Hippocampal formation (tissue), 2 donors: ENCODE measurements at places on chromosomes 2 and 18.

GRCh38 chr2:168426861-168427260 lies 29.2 kb upstream of the CERS6 start:
- DNase-seq, result no peak

DNA sequence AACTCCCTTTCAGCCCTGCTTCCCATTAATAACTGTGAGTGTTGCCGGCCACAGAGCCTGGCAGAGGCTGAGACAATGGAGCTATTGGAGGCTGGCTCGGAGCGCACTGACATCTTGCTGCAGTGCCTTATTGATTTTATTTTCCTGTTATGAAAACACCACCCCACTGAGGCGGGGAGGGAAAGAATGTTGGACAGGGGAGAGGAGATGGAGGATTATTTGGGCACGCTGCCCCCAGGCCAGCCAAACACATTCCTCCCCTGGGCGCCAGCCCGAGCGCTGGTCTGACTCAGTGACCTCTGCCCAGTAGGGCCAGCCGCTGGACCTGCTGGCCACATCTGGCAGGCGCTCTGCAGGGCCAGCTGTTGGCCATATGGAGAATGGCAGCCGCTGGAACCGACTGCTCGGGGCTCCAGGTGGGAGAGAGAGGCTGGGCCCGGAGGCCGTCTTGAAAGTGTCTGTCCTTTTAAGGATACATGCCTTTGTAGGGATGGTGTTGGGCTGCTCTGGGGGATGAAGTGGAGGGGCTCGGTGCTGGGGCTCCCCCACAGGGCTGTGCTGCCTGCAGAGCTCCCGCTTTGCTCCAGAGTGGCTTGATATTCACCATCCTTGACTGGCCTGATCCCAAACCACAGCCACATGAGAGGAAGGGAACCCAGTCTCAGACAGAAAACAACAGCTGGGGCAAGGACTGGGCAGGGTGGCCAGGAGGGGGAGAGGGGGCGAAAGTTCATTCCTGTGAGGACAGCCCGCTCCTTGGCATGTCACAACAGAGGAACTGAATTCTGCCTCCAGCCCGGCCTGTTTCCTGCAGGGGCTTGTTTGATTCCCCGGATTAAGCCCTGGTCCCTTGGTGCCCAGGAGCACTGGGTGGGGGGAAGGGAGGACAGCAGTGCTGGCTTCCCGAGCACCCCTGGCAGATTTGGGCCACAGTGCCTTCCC lies 179.0 kb downstream of the KLHL29 start:
- peak; percentile 65 for DNase-seq

DNA sequence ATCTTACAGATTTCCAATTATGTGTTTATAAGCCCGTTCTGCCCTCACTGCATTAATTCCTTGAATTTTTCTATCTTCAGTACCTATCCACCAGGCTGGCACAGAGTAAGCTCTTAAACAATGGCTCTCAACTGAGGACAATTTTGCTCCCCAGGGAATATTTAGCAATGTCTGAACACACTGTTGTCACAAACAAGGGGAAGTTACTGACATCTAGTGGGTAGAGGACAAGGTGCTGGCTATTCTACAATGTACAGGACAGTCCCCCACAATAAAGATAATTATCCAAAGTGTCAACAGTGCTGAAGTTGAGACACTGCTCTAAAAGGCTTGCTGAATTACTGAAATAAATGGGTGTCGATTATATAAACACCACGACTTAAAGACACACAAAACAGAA lies 5.0 kb downstream of the NDUFS1 start:
- DNase-seq, result no peak

DNA sequence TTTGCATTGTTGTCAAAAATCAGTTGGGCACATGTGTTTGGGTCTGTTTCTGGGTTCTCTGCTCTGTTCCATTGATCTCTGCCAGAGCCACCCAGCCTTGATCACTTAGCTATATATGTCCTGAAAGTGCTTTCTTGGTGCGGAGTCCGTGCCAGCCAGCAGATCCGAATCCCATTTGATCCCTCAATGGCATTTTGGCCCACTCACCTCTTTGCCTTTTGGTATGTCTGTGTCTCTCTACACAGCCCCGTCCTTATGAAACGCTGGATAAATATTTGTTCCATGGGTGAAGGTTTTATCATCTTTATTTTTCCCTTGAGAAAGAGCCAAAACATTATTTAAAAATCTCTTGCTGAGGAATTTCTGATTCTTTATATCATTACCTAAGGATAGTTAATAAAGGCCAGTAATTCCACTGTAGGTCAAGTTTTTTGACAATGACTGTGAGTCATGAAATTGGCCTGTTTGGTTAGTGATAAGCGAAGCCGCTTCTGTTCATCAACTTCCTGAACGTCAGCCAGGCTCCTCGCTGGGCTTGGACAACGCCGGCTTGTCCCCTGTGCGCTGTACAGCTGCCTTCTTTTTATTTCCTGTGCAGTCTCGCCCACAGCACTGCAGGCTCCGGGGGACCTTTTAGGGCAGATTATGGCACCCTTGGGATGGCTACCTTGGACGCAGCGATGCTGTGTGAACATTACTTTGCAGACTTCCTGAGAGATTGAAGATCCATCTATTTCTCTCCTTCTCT lies 24.9 kb downstream of the MTCL1 start:
- DNase-seq, result no peak

GRCh38 chr2:207802650-207803049 lies 32.9 kb upstream of the FZD5 start:
- DNase-seq, result no peak

- no peak for DNase-seq
Measured at GRCh38 chr2:39217192-39217550, 26.6 kb downstream of the CDKL4 start.

DNA sequence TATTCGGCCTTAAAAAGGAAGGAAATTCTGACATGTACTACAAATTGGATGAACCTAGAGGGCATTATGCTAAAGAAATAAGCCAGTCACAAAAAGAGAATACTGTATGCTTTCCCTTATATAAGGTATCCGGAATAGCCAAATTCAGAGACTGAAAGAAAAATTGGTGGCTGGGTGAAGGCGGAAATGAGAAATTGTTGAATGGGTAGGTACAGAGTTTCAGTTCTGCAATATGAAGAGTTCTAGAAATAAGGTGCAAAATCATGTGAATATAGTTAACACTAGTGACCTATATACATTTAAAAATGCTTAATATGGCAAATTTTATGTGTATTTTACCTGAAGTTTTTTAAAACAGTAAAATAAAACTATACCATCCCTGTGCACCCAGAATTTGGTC lies 43.1 kb downstream of the RMP24 start:
- no peak for DNase-seq

DNA sequence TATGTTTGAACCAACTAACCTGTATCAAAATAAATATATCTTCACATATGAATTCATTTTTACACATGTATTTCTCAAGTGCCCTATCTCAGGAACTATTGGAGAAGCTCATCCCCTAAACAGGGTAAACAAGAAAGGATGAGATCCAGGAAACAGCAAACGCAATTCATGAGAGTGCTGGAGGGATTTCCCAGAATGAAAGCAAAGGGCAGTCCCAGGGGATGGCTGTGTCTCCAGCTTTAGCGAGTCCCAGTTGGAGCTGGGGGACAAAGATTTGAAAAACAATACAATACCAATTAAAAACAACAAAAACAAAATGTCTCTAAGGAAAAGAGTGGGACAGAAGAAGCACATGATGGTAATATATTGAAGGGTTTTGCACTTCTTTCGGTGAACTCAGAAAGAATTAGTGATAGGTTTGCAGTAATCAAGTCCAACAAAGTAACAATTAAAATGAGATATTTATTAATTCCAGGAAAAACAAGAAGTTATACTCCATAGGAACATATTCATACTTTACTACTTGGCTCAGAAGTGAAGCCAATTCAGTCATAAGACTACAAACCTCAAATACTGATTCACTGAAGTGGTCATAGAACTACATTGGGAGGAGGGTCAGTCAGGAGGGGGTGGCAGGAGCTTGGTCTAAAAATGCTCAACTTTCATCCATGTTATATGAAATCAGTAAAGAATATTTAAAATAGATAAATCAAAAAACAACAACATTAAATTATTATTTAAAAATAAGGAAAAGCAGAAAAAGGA lies 73.1 kb upstream of the PDE1A start:
- DNase-seq, result no peak

DNA sequence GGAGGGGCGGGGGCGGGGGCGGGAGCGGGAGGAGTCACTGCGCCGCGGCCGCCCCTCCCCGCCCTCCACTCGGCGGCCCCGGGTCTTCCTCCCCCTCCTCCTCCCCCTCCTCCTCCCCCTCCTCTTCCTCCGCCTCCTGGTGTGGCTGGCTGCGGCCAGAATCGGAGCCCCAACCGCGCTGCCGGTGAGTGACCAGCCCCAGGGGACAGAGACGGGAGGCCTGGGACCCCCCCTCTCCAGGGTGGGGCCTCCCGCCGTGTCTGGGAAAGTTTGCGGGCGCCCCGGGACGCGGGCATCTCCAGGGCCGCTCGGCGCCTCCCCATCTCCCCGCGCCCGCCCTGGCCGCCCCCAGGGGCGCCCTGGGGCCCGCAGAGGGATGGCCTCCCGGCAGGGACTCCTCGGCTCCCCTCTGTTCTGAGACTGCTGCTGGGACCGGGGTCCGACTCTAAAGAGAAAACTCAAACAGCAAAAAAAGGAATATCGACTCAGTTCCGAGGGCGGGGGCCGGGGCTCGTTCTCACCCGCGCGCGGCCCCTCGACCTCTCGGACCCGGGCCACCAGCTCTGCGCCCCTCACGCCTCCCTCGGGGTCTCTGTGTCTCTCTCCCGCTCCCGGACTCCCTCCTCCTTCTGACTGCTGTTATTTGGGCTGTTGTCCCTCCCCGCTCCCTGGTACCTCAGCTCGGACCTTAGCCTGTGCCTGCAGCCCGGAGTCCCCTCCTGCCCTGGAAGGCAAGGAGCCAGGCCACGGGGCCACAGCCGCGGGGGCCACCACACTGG lies at the start of gene STON1:
TSS of gene STON1 (plus strand) at position 122 of the 779 bp plus-strand sequence. CDS start 50,480 bp downstream, outside the sequence.
- DNase-seq, result no peak

DNA sequence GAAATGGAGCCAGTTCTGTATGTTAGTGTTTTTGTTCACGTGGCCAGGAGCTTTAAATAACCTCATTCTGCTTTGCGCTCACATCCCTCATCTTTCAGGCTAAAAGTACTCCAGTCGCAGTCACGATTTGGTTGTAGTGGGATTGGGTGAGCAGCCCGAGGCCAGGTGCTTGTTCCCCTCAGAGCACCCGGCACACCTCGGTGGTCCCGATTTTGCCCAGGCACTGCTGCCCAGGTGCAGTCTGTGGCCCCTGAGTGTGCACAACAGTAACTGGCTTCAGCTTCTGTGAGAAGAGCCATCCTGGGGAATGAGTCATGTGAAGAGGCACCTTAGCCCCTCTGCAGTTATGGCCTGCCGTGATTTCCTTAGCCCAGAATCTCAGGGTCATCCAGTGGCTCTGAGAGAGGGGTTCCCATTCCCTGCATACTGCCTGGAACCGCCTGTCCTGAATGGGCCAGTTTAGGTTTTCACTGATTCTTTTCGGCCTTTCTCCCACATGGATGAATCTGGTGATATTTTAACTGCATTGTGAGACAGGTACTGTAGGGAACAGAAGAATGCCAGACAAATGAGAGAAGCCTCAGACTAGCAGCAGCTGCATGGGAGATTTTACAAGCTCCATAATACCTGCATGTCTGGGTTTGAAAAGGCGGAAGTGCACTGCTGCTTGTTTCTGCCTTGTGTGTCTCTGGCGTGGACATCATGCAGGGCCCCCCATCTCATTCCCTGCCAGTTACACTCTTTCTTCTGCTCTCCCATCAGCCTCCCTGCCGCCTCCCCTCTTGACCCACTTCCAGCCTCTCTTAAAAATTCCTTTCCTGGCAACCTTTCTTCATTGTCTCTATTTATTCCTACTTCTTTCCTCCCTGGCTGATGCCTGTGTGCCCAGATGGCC lies 33.5 kb downstream of the IMPA2 start:
- DNase-seq, result no peak

GRCh38 chr2:108614659-108615058 lies 80.4 kb downstream of the LIMS1 start:
- no peak for DNase-seq

- no peak for DNase-seq
Measured at GRCh38 chr2:111634050-111634794, 249.8 kb downstream of the ANAPC1 start.

DNA sequence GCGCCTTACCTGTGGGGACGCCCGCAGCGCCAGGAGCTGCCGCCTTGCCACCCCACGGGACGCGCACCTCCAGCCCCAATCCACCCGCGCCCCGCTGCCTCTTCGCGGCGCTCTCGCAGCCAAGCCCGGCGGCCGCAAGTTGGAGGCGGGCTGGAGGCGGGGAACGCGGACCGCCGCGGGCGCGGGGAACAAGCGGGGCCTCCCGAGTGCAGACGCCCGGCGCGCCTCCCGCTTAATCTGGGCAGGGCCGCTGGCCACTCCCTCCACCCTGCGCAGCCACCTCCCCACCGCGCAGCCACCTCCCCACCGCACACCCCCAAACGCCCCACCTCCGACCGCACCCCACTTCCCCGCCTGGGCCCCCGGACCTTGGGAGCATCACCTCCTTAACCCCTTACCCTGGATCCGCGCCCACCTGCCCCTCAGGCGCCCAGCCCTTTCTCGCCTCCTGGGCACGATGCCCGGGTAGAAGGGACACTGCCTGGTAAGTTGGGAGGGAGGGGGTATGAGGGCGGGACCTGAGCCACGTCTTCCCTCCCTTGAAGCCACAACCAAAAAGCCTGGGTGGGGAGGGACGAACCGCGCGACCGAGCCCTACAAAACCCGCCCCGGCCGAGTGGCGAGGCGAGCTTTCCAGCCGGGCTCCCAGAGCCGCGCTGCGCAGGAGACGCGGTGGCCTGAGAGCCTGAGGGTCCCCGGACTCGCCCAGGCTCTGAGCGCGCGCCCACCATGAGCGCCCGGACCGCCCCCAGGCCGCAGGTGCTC lies at the start of the genes COL4A3 and COL4A4:
TSS of gene COL4A3 (plus strand) at position 627 of the 765 bp plus-strand sequence. CDS start at position 730, 103 bp downstream.
TSS of gene COL4A4 (minus strand) at position 208 of the 765 bp plus-strand sequence. CDS start 16,722 bp downstream, outside the sequence.
- no peak for DNase-seq

GRCh38 chr2:216426938-216427337 lies 14.7 kb downstream of the SMARCAL1 start:
- DNase-seq, result no peak

DNA sequence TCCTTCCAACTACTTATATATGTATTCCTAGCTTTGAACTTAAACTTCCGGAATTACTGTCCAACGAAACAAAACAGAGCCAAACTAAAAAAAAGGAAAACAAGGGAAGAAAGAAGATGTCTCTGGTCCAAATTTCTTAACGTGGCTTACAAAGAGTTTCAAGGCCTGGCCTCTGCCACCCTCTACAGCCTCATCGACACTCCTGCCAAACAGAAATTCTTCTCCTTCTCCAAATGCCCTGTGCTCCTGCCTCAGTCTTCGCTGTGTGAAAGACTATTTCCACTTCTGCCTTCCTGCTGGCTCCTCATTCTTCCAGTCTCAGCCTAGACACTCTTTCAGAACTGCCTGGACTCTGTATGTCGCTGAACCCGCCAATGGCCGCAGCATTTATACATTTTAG lies 249.2 kb downstream of the TXNL1 start:
- no peak for DNase-seq

DNA sequence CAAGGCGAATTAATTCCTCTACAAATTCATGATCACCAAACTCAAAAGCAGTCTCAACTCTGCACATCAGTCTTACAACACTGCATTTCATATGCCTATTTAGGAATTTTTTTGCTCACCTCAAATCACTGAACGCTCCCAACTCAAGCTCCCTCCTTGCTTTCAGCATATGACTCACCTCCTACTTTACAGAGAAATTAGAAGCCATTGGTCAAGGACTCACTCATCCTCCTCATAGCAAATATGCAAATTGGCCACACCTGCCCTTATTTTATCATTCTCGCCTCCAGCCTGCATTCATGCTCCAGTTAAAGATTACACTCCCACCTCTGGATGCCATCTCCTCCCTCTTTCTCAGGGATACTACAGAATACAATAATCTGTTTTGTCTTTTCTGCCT lies 148.8 kb downstream of the MBD2 start:
- DNase-seq, result no peak

- DNase-seq, result no peak
Measured at GRCh38 chr2:215029936-215030335, 108.5 kb downstream of the ABCA12 start.
